H4 (cell line): ENCODE measurements at places on chromosomes 2 and 18. TPM values are rescaled to one million over a fixed set of nuclear protein-coding genes. Genes with fewer than 3 reads are reported as not detected.

- no peak for DNase-seq
These were observed 1377.0 kb downstream of the SUCLG1 start for GRCh38 chr2:83081826-83082690.

DNA sequence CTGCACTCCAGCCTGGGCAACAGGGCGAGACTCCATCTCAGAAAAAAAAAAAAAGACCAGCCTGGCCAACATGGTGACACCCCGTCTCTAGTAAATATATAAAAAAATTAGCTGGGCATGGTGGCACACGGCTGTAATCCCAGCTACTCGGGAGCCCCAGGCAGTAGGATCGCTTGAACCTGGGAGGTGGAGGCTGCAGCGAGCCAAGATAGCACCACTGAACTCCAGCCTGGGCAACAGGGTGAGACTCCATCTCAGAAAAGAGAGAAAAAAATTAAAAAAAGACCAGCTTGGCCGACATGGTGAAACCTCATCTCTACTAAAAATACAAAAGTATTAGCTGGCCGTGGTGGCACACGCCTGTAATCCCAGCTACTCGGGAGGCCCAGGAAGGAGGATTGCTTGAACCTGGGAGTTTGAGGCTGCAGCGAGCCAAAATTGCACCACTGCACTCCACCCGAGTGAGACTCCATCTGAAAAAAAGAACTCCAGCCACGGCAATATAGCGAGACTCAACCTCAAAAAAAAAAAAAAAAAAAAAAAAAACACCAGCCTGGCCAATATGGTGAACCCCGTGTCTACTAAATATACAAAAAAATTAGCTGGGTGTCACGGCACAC is 346.1 kb upstream of the PLGLB2 start:
- no peak for DNase-seq

DNA sequence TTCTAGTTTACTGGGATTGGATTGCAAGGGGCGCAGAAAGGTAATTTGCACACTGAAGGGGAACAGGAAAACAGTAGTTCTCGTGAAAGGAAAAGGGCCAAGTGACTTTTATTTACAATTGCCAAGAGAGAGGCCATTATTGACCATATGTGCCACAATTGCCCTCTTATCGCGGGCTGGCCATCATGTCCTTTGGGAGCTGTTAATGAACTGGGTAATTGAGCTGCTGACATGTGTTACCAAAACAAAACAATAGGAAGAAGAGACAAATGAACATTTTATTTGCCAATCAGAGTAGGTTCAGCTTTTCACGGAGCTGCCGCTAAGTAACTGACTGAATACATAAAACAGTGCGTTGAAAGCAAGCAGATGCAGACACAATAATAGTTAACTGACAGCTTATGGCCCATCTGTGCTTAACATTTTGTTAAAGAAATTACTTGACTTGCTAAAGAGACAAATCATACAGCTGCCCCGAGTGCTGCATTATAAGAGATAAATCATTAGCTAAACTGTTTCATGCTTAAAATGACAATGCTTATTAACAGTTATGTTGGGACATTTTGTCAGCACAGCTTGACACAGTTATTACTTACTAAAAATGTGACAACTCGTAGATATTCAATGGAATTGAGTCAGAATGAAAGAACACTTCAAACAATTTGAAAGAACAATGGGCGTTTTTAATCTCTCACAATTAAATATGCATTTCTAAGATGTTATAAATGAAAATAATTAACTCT is 57.5 kb downstream of the PAX3 start:
- DNase-seq: no peak

DNA sequence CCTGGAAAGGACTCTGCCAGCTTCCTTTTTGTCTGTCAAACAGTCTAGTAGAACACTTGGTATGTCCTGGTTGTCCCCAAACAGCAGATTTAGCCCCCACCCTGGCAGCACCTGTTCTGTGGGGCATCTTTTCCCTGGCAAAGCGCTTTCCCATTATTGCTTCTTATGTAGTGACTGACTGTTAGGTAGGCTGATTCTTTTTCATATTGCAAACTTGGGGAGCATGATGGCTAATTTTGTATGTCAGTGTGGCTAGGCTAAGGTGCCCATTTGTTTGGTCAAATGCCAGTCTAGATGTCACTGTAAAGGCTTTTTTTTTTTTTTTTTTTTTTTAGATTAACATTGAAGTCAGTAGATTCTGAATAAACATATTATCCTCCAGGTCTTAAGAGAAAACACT is 140.2 kb downstream of the MYCN start:
- no peak for DNase-seq

DNA sequence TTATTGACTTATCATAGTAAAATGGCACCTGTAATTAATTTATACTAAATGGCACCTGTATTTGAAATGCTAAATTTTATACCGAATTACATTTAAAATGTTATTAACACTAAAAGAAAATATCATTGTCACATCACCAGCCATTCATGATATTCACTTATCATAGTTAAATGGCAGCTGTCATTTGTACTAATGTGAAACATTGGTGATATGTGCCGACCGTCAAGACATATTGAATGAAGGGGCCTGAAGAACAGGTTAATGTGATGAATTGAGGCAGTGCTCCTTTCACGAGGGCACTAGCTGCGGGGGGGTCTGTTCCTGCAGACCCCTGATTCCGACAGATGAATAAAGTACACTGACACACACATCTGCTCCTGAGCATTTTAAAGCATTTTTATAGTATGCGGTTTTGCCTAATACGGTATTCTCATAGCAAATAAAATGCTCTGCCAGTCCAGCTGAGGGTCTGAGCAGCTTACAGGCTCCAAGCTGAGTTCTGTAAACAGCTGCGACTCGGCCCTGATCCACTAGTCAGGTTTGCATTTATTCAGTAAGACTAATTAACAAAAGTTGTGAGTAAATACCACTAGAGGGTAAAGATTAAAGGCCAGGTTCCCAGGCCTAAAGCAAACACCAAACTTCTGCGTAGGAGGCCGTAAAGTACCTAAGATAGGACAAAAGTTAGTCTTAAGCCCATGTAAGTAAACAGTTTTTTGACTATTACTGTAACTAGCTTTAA is 593.4 kb upstream of the NETO1 start:
- DNase-seq: no peak

DNA sequence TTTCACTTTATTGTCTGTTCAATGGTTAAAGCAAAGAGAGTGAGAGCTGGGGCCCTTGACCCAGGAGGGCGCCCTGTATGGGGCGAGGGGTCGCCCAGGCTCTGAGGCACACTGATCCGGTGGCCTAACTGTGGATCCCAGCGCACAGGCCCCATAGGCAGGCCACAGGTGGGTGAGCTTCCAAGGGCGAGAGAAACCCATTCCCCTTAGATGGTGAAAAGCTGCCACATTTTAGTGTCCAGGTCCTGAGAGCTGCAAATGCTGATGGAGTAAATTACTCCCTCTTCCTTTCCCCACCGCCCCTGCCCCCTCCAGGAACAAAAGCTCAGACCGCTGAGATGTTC is 5.9 kb upstream of the DLX2 start:
- DNase-seq: no peak

DNA sequence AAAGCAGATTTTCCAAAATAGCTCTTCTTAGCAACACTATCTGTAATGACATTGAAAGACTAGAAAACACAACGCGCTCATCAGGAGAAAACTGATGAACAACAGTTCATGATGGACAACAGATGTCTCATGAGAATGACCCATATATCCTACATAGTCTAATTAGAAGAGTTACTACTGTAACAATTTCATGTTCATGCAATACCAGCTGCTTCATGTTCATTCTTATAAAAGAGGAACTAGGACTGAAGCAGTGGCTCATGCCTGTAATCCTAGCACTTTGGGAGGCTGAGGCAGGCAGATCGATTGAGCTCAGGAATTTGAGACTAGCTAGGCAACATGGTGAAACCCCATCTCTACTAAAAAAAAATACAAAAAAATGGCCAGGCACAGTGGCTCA is 22.7 kb downstream of the TRAPPC8 start:
- DNase-seq: no peak

DNA sequence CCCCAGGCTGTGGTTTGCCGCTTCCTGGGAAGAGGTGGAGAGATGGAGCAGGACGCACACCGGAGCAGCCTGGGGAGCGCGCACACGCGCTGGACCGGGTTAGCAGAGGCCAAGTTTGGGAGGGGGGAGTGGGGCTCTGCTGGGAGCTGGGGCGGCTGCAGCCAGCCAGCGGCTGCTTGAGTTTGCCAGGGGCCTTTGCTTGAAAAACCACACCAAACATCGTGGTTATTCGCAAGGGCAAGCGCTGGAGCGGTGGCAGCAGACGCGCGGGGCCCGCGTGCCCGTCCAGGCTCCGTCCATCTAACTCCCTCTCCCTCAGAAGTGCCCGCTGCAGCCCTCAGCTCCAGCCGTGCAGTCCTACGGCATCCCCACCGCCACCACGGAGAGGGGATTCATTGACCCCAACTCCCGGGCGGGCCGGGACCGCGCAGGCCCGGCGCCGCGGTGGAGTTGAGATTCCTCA is 4.6 kb downstream of the PTGR3 start:
- DNase-seq: no peak

DNA sequence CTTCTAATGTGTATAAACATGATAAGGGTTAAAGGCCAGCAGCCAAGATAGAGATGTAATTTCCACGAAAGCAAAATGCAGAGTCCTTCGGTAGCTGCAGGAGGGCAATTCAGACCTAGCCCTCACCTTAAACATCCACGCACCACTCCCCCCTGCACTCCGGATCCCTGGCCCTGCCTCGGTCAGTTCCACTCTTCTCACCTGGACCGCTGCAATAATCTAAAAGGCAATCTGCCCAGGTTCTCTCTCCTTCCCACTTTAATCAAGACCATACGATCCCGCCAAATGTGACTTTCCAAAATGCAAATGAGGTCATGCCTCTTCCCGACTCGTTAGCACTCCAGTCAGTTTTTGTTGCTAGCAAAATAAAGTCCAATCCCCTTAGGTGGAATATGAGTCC is 485.2 kb downstream of the EIPR1 start:
- DNase-seq: no peak

GRCh38 chr18:26442126-26442525 is 106.2 kb downstream of the KCTD1 start:
- no peak for DNase-seq

GRCh38 chr2:31189141-31189540 is 28.2 kb downstream of the CAPN14 start:
- DNase-seq: no peak

- no peak for DNase-seq
These were observed 17.4 kb upstream of the SAG start for GRCh38 chr2:233290051-233290845.

DNA sequence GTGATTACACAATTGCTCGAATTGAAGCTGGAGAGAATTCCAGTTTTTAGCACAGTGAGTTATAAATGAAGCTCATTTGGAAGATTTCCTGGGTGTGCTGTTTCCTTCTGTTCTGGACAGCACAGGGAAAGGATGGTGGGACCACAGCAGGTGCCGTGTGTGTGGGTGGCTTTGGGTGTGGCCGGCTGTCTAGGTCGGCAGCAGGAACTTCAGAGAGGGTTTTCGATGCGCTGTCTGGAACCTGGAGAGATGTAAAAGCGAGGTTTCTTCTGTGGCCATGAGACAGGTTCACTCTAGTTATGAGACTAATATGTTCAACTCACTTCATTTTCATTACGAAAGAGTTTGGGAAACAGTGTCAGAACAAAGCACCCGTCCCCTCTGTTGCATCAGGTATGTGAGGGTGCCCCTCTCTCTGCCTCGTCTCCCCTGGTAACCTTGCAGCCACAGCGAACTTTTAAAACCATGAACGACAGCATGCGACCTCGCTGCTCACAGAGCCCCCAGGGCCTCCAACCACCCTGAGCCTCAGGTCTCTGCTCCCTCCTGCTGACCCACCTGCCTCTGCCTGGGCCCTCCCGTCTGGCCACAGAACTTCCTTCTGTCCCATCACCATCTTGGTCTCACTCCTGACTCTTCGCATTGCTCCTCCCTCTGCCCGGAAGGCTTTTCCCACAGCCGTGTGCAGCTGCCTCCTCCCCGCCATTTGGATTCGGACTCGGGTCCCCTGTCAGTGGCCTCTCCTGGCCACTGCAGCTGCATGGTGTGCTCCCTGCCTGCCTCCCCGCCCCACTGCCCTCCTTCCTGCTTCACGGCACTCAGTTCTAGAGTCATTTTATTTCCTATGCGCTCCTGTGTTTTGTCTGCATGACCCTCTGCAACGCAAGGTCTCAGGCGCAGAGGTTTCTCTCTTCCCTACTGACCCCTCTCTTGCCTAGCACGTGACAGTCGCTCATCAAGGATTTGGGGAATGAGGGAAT is 151.2 kb downstream of the NDUFA10 start:
- no peak for DNase-seq

- no peak for DNase-seq
These were observed 511.5 kb downstream of the CNTNAP5 start for GRCh38 chr2:124536591-124536990.

GRCh38 chr2:183037553-183038340 is 510 bp downstream of the NCKAP1 start:
- peak; percentile 10 for DNase-seq

ADAM23 gene
- total RNA-seq: 4.2 and 4.9 TPM in 2 replicates

CNTNAP5 gene
- not detected in 2 replicates for total RNA-seq

CDKL4 gene
- total RNA-seq: not detected in 2 replicates

IL1RL2 gene
- total RNA-seq: not detected in 2 replicates

KLHL41 gene
- 0.23 TPM in 1 of 2 replicates, not detected in the other for total RNA-seq

PLB1 gene
- total RNA-seq: 0.10 and 0.21 TPM in 2 replicates

ACVR1C gene
- total RNA-seq: 0.06 and 0.50 TPM in 2 replicates

ATP6V1C2 gene
- 0.04 TPM in 2 replicates for total RNA-seq
